CD4-positive, CD25-positive, alpha-beta regulatory T cell (primary cell): ENCODE measurements at places on chromosomes 16 and 17. TPM values are rescaled to one million over a fixed set of nuclear protein-coding genes. Genes with fewer than 3 reads are reported as not detected.

HSD11B2 gene
- not detected for polyA plus RNA-seq

GPR179 gene
- not detected for polyA plus RNA-seq

SBK1 gene
- polyA plus RNA-seq: 2.0 TPM

TP53TG3C gene
- polyA plus RNA-seq: not detected

ATP6V0A1 gene
- polyA plus RNA-seq: 14.1 TPM

PSMD12 gene
- polyA plus RNA-seq: 31.7 TPM

SYT17 gene
- not detected for polyA plus RNA-seq

NPIPA3 gene
- not detected for polyA plus RNA-seq

FZD2 gene
- not detected for polyA plus RNA-seq

CDH8 gene
- polyA plus RNA-seq: not detected

KRT12 gene
- not detected for polyA plus RNA-seq
